Temporal lobe (tissue), 4 donors: ENCODE measurements at places on chromosomes 1 and 21. TPM values are rescaled to one million over a fixed set of nuclear protein-coding genes. Genes with fewer than 3 reads are reported as not detected.

TMEM51 gene
- total RNA-seq = 0.98 TPM

LCE6A gene
- total RNA-seq = not detected

S100A11 gene
- total RNA-seq = 1.2 TPM

RNF2 gene
- total RNA-seq = 87.3 TPM

SLAMF6 gene
- not detected for total RNA-seq

ATG4C gene
- total RNA-seq = 17.0 TPM

TCP10L gene
- 4.7 TPM for total RNA-seq

CYYR1 gene
- 2.7 TPM for total RNA-seq

PLPPR4 gene
- 134 TPM for total RNA-seq

UBL4B gene
- 0.25 TPM for total RNA-seq

SHE gene
- total RNA-seq = 1.2 TPM

FAM177B gene
- total RNA-seq = not detected

MORN1 gene
- 8.9 TPM for total RNA-seq

TMPRSS2 gene
- total RNA-seq = not detected

CFAP74 gene
- 0.25 TPM for total RNA-seq

DNAI4 gene
- total RNA-seq = 9.6 TPM

CR1 gene
- total RNA-seq = 0.25 TPM

CRB1 gene
- 21.6 TPM for total RNA-seq

TGFB2 gene
- 23.1 TPM for total RNA-seq

ARID4B gene
- 55.6 TPM for total RNA-seq

FCRL6 gene
- 0.25 TPM for total RNA-seq

RER1 gene
- 29.0 TPM for total RNA-seq

TSEN15 gene
- total RNA-seq = 21.1 TPM

SPATA1 gene
- total RNA-seq = 0.74 TPM

NPL gene
- total RNA-seq = 3.7 TPM
